ENCODE measurements at places on chromosomes 7 and 10.
A peak's percentile ranks its signal among the peaks of the same experiment; 100 is the strongest.

GRCh38 chr10:17092986-17093803, 36.4 kb downstream of the CUBN start:
- DNase-seq: peak; percentile 53

DNA sequence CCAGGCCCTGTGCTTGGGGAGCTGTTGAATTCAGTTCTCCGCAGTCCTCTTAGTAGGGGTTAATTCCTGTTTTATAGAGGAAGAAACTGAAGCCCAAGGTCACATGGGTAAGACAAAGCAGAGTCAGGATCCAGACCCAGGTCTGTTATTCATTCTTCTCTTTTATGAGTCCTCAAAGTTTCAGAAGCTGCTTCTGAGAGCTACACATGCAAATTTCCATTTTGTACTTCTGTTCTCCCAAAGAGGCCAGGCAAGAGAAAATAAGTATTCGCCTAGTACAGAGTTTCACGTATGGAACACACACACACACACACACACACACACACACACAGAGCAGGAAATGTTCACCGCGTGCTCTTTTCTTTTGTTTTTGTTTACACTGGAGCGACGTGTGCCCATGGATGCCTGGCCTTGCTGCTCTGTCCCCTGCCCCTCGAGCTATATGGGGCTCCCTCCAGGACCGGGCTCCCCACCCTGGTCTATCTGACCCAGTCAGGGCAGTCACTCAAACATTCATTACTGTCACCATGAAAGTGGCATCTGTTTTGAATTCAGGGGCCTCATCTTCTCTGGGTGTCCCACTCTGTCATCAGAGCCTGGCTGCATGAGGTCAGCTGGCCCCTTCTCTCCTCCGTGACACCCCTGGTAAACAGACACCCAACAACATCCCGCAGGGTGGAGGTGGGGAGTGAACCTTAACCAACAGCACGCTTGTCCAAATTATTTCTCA, 84.4 kb downstream of the TNS3 start:
- DNase-seq: no peak

DNA sequence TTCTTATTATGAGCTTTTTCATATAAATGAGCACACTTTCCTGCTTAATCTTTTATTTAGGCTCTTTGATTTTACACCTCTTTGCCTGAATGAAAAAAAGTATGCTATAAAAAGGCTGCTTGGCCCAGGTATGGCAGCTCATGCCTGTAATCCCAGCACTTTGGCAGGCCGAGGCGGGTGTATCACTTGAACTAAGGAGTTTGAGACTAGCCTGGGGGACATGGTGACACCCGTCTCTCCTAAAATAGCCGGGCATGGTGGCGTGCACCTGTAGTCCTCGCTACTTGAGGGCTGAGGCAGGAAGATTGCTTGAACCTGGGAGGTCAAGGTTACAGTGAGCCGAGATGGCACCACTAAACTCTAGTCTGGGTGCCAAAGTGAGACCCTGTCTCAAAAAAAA, 72.9 kb downstream of the DOCK4 start:
- no peak for DNase-seq

DNA sequence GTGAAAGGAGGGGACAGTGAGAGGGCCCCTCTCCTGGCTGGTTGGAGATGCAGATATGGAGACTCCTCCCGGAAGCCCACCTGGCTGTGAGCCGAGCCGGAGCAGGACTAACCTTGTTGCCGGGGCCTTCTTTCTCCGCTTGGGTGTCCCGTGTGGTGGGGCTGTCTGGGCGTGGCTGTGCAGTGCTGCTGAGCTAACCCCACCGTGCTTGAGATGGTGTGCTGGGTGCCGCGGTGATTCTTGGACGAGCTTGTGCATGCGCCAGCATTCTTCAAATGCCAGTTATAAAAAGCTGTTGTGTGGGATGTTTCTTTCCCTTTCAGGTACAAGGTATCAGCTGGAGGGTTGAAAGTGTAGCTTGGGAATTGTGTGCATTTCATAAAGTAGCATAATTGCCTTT, 48.8 kb downstream of the DAGLB start:
- DNase-seq: no peak

DNA sequence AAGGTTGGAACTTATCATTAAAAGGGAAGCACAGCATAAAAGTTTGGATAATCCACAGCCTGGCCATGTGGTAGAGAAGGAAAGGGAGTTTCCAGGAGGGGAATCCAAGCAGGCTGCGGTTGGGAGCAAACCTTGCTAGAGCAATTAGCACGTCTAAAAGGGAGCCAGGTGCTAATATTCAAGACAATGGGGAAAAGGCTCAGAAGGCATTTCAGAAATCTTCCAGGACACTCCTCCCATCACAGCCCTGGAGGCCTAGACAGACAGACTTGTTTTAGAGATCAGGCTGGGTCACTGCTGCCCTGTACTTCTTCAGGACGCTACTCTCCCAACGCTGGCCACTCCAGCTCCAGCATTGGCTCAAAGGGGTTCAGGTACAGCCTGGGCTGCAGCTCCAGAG, 96.2 kb upstream of the KAT6B start:
- DNase-seq: no peak

GRCh38 chr7:87310790-87311419, 34.6 kb upstream of the CROT start:
- DNase-seq: peak; percentile 9

- DNase-seq: no peak
These were observed 33.8 kb downstream of the GALNT17 start for GRCh38 chr7:71165708-71166107.

DNA sequence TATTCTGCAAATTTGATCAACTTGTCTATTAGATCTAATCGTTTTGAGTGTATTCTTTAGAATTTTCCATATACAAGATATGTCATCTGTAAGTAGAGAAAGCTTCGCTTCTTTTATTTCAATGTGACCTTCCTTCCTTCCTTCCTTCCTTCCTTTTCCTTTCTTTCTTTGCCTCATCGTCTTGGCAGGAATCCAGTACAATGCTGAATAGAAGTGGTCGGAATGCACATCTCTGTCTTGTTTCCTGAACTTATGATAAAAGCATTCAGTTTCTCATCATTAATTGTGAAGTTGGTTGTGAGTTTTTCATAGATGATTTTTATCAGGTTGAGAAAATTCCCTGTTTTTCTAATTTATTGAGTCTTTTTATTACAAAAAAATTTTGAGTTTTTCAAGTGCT, 300.7 kb upstream of the ZNF32 start:
- DNase-seq: no peak

DNA sequence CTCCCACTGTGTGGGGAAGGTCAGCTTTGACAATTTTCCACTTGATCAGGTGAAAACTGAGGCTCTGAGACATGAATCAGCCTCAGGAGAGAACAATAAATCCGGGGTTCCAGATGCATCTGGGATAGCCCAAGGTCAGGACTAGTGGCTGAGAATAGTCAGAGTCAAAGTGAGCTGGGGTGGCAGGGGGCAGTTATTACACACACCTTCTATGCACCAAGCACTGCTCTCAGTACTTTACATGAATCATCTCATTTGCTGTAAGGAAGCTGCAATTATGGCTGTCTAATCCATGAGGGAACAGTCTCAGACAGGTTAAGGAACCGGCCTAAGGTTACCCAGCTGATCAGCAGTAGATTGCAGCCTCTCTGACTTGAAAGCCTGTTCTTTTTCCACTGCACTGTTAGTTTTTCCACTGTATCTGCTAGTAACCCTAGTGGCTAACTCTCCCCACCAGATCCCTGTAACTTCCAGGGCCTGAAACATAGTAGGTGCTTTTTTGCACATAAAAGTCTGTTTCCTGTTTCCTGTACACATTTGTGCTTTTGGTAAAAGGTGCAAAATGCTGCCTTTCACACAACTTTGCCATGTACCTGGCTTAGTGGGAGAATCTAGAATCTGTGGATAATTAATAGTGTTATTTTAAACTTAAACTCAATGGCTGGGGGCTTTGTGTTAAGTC, 125.9 kb downstream of the EMX2 start:
- no peak for DNase-seq

DNA sequence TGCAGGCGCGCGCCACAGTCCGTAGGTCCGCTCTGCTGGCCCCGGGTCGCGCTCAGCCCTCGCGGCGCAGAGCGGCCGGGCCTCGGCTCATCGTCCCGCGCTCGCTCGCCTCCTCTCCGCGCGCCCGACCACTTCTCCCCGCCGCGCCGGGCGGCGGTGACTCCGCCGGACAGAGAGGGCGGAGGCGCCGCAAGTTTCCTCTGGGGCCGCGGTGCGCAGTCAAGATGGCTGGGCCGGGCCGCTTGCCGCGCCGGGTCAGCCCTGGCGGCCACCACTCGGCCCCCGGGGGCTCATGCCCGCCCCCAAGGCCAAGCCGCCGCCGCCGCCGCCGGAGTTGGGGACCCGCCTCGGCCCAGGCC, 441 bp downstream of the FZD8 start:
- peak; percentile 40 for DNase-seq

- DNase-seq: no peak
These were observed 3.9 kb downstream of the PPP1R17 start for GRCh38 chr7:31690935-31691334.

- DNase-seq: peak; percentile 43
These were observed 8.8 kb upstream of the ATRNL1 start for GRCh38 chr10:115084277-115084850.

GRCh38 chr10:99906470-99906869, 103.3 kb downstream of the DNMBP start:
- DNase-seq: peak; percentile 20

DNA sequence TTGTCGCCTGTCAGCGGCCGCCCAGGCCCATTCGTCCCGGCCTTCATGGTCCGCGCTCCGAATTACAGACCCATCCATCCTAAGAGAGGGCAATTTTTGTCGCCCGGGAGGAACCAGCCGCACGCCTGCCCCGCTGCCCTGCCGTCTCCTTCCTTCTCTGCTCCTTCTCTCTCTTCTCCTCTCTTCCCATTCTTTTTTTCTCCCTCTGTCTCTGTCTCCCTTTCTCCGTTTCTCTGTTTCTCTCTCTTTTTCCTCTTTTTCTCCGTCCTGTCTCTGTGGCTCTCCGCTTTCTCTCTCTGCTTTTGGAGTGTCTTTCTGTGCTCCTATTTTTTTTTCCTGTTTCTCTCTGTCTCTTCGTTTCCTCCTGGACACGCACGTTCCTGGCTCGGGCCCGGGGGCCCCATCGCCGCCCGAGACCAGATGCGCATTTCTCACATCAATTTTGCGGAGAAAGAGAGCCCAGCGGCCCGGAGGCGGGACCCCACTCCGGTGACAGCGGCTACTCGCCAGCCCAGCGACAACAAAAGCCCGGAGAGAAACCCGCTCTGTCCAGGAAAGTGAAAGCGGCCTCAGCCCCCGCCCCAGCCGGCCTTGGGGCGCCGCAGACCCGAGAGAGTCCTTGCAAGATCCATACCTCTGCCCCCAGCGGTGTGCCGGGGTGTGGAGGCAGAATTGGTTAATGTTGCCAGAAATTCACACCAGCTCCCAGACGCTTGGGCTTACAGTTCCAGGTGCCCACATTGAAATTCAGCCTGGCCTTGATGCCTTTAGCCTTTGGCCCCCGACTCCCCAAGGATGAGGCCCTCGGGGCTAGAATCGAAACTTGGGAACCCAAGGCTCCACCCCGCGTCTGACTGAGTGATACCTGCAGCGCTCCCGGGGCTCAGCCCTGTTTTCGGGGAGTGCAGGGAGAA, 4.1 kb downstream of the LBX1 start:
- no peak for DNase-seq

DNA sequence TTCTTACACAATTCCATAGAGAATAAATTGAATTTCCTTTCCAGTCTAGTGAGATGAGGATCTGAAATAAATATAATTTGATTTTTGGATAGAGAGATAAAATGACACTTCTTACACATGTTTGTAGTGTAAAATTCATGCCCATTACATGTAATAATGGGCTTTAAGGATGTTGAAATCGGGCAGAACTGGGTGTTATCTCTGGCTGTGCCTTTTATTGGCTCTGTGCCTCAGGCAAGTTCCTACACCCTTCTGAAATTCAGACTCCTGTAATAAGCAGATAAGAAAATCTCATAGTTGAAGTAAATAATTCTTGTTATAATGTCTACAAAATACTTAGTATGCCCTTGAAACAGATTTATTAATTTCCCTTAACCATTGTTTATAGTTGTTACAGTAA, 125.6 kb downstream of the SEMA3A start:
- DNase-seq: no peak

DNA sequence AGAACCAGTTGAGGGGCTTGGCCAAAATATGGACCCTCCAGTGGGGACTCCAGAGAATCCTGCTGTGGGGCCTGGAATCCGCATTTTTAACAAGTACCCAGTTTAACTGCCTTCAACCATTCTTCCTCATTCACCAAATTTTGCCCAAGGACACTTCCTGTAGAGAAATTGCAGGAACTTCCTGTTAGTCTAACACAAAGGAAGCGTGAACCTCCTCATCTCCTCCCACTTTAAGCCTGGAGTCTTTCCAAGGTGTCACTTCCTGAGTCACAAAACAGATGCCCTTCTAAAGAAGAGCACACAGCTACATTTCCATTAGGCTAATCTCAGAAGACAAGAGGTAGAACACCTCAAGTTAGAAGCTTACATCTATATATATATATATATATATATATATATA, 188.4 kb downstream of the PPP1R17 start:
- DNase-seq: peak; percentile 11

DNA sequence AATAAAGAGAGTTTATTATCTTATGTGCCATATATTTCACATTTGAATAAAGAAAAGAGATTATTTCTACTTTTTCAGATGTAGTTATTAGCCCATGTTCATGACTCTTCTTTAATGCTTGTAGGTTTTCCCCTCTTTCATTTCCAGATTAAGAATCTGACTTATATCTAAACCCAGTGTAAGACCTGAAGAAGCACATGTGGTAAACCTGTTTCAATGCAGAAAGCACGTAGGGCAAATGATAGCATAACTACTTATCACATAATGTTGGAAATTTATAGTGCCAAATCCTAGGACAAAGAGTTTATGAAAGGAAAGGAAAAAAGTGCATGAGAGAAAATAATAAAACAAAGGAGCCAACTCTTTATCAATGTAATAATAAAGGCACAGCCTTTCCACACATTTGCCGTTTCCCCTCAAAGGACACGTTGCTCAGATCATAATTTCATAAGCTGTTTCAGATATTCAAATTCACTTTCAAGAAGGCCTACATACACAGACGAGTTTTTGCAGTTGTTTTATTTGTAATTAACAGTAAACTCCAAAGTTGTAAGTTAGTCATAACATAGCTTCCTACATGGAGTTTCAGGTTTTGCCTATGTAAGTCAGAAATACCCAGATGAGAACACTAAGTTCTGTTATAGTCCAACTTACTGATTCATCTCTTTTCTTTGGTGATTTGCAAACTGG, 88.8 kb upstream of the MDFIC start:
- DNase-seq: no peak

- DNase-seq: peak; percentile 51
These were observed 171.2 kb upstream of the TNRC18 start for GRCh38 chr7:5594616-5595544.

GRCh38 chr10:120086066-120086465, 193.5 kb downstream of the SEC23IP start:
- no peak for DNase-seq

GRCh38 chr10:3886641-3887251, 101.7 kb upstream of the KLF6 start:
- peak; percentile 84 for DNase-seq
